Mesendoderm (in vitro differentiated cells): ENCODE measurements at places on chromosomes 2 and 18.
A peak's percentile ranks its signal among the peaks of the same experiment; 100 is the strongest.

DNA sequence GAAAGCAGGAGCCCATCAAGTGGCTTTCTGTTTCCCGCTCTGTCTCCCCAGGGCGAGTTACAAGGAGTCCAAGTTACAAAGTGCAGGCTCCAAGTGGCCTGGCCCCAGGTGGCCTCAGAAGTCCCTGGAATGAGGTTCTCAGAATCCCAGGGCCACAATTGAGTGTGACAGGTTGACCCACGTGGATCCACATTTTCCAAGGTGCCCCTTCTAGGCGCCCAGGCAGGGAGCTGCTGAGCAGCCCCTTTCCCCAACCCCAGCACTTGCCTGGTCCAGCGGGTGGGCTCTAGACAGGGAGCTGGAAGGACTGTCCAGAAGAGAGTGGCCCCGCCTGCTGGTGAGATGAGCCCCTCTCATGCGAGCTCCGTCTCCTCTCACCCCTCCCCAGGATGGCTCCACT, 253.4 kb downstream of the CYP26B1 start:
- H3K4me1 ChIP-seq: no peaks in the 10 kb centered on the region
- no peaks in the 10 kb centered on the region for H3K36me3 ChIP-seq
- DNase-seq: peak; percentile 19
- no peak overlapping the region for H3K27ac ChIP-seq
- no peak overlapping the region for H3K4me3 ChIP-seq

GRCh38 chr2:238554468-238555315, 128.0 kb downstream of the ASB1 start:
- no peak overlapping the region for H3K27ac ChIP-seq
- H3K4me1 ChIP-seq: peaks cover 2% of the 10 kb centered on the region
- DNase-seq: peak; percentile 72
- no peaks in the 10 kb centered on the region for H3K36me3 ChIP-seq

- H3K27me3 ChIP-seq: no peaks in the 10 kb centered on the region
- peak overlapping the region; percentile 32 for H3K4me3 ChIP-seq
- no peaks in the 10 kb centered on the region for H3K36me3 ChIP-seq
- peak; percentile 80 for DNase-seq
- H3K27ac ChIP-seq: no peak overlapping the region
These were observed 43.9 kb upstream of the RAB11FIP5 start for GRCh38 chr2:73156539-73157124.

GRCh38 chr18:78080081-78080480, 830.4 kb downstream of the GALR1 start:
- no peak for DNase-seq
- H3K27ac ChIP-seq: no peak overlapping the region
- H3K36me3 ChIP-seq: no peaks in the 10 kb centered on the region
- H3K27me3 ChIP-seq: no peaks in the 10 kb centered on the region
- no peaks in the 10 kb centered on the region for H3K4me1 ChIP-seq
- H3K4me3 ChIP-seq: no peak overlapping the region

- peak; percentile 81 for DNase-seq
- H3K36me3 ChIP-seq: no peaks in the 10 kb centered on the region
These were observed 18.4 kb upstream of the PRLH start for GRCh38 chr2:237547841-237548416.

GRCh38 chr2:235896061-235896460, 272.1 kb downstream of the GBX2 start:
- no peaks in the 10 kb centered on the region for H3K36me3 ChIP-seq
- H3K4me1 ChIP-seq: peaks cover 2% of the 10 kb centered on the region
- H3K27ac ChIP-seq: no peak overlapping the region
- no peak for DNase-seq

- H3K27me3 ChIP-seq: no peaks in the 10 kb centered on the region
- no peak overlapping the region for H3K4me3 ChIP-seq
- no peaks in the 10 kb centered on the region for H3K36me3 ChIP-seq
- no peak overlapping the region for H3K27ac ChIP-seq
- no peak for DNase-seq
These were observed 49.9 kb downstream of the TRAF3IP1 start for GRCh38 chr2:238370094-238370822.

DNA sequence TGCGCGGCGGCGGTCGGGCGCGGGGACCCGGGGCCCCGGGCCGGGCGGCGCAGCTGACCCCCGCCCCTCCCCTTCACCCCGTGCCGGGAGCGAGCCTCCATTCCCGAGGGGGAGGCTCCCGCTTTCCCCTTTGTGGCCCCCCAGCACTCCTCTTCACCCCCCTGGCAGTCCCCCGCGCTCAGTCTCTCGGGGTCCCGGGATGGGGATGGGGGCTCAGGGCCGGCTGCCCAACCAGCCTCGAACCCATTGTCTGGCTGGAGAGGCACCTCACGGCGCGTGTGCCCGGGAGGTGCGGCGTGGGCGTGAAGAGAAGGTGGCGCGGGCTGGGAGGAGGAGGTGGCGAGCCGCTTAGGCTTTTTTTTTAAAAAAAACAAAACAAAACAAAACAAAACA, 748 bp downstream of the FMNL2 start:
- H3K4me1 ChIP-seq: no peaks in the 10 kb centered on the region
- H3K4me3 ChIP-seq: peak overlapping the region; percentile 52
- H3K27ac ChIP-seq: peak overlapping the region; percentile 85
- no peaks in the 10 kb centered on the region for H3K27me3 ChIP-seq
- no peaks in the 10 kb centered on the region for H3K36me3 ChIP-seq

GRCh38 chr2:232523682-232524597, 2.0 kb upstream of the CHRND start:
- H3K4me3 ChIP-seq: no peak overlapping the region
- H3K4me1 ChIP-seq: no peaks in the 10 kb centered on the region
- DNase-seq: peak; percentile 88
- H3K36me3 ChIP-seq: no peaks in the 10 kb centered on the region

DNA sequence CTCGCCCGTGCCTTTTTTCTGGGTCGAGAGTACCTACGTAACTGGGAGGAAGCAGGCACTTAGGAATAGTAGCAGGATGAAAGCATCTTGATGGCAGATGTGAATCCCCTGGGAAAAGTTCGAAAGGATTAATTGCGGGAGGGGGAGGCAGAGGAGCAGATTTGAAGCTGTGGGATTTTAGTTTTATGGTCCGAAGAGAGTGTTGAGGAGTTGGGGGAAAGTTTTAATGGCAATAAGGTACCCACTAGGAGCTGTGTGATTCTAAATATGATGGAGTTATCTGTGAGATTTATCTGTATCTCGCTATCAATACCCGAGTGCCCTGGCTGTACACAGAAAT, 1.1 kb downstream of the AGFG1 start:
- no peak overlapping the region for H3K27ac ChIP-seq
- DNase-seq: no peak
- no peaks in the 10 kb centered on the region for H3K27me3 ChIP-seq
- peak overlapping the region; percentile 91 for H3K4me3 ChIP-seq
- no peaks in the 10 kb centered on the region for H3K36me3 ChIP-seq

GRCh38 chr2:200101922-200102321, 146.5 kb downstream of the MAIP1 start:
- no peak overlapping the region for H3K27ac ChIP-seq
- no peaks in the 10 kb centered on the region for H3K27me3 ChIP-seq
- no peaks in the 10 kb centered on the region for H3K36me3 ChIP-seq
- H3K4me1 ChIP-seq: no peaks in the 10 kb centered on the region
- no peak overlapping the region for H3K4me3 ChIP-seq

- no peaks in the 10 kb centered on the region for H3K36me3 ChIP-seq
- H3K4me3 ChIP-seq: no peak overlapping the region
- H3K4me1 ChIP-seq: no peaks in the 10 kb centered on the region
- DNase-seq: no peak
- no peaks in the 10 kb centered on the region for H3K27me3 ChIP-seq
These were observed 16.3 kb upstream of the CCDC68 start for GRCh38 chr18:54975598-54975997.

DNA sequence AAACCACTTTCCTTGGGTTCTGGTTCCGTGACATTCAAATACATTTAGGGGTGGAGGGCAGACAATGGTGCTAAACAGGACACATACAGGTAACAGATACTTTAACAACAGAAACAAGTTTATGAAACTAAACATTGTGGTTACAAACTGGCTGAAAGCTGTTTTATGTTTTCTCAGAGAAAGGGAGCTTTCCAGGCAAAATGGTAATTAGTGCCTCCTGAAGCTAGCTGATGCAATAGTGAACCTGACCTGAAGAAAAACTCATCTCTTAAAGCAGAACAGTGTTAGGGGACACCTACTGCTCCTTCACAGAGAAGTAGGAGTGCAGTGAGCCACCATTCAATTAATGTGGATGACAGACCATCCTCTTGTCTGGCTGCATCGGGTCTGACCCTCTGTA, 138.9 kb downstream of the CCDC148 start:
- no peaks in the 10 kb centered on the region for H3K4me1 ChIP-seq
- no peaks in the 10 kb centered on the region for H3K36me3 ChIP-seq
- no peak overlapping the region for H3K27ac ChIP-seq
- no peak overlapping the region for H3K4me3 ChIP-seq
- H3K27me3 ChIP-seq: no peaks in the 10 kb centered on the region

DNA sequence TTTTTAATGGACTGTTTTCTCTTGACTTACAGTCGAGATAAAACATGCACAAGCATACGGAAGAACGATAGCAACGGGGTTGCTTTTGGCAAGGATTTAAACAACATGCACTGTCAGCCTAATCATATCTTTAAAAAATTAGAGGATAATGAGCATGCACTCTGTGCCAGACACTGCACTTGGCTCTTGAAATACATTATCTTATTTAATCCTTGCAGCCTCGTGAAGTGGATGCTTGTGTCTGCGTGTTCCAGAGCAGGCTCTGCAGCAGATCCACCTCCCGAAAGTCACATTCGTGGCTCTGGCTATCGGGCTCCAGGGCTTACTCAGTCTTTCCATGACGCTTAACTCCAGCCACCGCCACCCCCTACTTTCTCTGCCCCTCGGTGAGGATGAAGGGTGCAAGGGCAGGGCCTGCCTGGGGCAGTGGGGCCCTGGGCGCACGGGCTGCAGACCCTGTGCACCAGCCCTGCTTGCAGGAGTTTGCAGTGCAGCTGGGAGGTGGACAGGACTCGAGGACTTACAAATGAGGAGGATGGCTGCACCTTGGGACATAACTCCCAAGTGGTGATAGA, 61.7 kb downstream of the ACKR3 start:
- no peaks in the 10 kb centered on the region for H3K27me3 ChIP-seq
- no peak for DNase-seq
- no peak overlapping the region for H3K27ac ChIP-seq
- no peaks in the 10 kb centered on the region for H3K4me1 ChIP-seq

GRCh38 chr2:58127111-58127510, 80.5 kb downstream of the VRK2 start:
- H3K4me3 ChIP-seq: no peak overlapping the region
- H3K36me3 ChIP-seq: no peaks in the 10 kb centered on the region
- H3K27me3 ChIP-seq: no peaks in the 10 kb centered on the region

- no peaks in the 10 kb centered on the region for H3K27me3 ChIP-seq
- no peak overlapping the region for H3K27ac ChIP-seq
- no peak overlapping the region for H3K4me3 ChIP-seq
These were observed 15.5 kb downstream of the SEC11C start for GRCh38 chr18:59155153-59155552.

DNA sequence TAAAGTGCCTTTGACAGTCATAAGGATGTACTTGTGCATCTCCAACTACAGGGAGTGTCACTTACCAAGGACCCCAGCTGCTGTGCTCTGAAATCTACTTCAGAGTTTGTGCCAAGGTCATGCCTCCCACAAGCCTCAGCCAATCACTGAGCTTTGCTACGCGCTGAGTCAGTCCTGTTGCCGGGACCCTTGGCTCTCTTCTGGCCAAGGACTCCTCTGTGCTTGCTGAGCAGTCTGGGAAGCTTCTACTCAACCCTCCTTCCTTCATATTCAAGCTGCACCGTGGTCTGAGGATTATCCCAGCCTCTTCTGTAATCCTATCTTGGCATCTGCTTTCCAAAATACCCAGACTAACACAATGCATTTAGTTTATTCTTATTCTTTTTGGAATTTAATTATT, 398.9 kb upstream of the FANCL start:
- peaks cover 3% of the 10 kb centered on the region for H3K4me1 ChIP-seq
- H3K27me3 ChIP-seq: no peaks in the 10 kb centered on the region
- H3K27ac ChIP-seq: no peak overlapping the region
- H3K36me3 ChIP-seq: no peaks in the 10 kb centered on the region
- no peak overlapping the region for H3K4me3 ChIP-seq
- DNase-seq: peak; percentile 43

DNA sequence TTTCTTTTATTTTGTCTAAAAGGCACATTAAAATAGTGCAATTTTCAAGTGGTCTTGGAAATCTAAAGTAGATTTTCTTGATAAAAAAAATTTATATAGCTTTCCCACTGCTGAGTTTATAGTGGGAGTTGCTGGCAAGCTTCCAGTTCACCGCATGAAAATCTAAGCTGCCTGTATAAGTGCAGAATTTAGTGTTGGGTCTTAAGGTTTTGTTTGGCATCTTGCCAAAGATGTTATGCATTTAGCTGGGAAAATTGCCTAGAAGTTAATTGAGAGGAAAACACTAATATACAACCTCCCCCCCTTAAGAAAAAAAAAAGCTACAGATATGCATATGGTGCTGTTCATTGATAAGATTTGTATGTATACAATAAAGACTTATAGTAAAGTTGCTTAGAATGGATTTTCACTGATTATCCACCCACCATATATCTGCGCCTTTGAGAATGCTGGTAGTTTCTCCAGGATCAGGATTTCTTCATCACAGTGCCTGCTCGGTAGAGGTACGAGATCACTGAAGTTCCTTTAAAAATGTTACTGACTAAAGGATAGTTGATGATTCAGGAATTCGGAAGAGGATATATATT, 803.2 kb upstream of the POU3F3 start:
- no peaks in the 10 kb centered on the region for H3K27me3 ChIP-seq
- DNase-seq: no peak
- H3K27ac ChIP-seq: no peak overlapping the region
- H3K4me1 ChIP-seq: no peaks in the 10 kb centered on the region
- no peak overlapping the region for H3K4me3 ChIP-seq

GRCh38 chr18:23248826-23249225, 113.5 kb downstream of the CABLES1 start:
- H3K36me3 ChIP-seq: no peaks in the 10 kb centered on the region
- H3K27me3 ChIP-seq: no peaks in the 10 kb centered on the region
- no peak overlapping the region for H3K27ac ChIP-seq
- H3K4me3 ChIP-seq: no peak overlapping the region

GRCh38 chr2:84901593-84902120, 3.8 kb upstream of the TMSB10 start:
- no peak overlapping the region for H3K4me3 ChIP-seq
- H3K36me3 ChIP-seq: peaks cover 2% of the 10 kb centered on the region
- H3K27ac ChIP-seq: no peak overlapping the region
- no peaks in the 10 kb centered on the region for H3K4me1 ChIP-seq

GRCh38 chr2:160583813-160584537, 90.4 kb upstream of the RBMS1 start:
- H3K4me3 ChIP-seq: no peak overlapping the region
- H3K4me1 ChIP-seq: no peaks in the 10 kb centered on the region
- no peaks in the 10 kb centered on the region for H3K36me3 ChIP-seq
- no peak overlapping the region for H3K27ac ChIP-seq
- DNase-seq: peak; percentile 36

DNA sequence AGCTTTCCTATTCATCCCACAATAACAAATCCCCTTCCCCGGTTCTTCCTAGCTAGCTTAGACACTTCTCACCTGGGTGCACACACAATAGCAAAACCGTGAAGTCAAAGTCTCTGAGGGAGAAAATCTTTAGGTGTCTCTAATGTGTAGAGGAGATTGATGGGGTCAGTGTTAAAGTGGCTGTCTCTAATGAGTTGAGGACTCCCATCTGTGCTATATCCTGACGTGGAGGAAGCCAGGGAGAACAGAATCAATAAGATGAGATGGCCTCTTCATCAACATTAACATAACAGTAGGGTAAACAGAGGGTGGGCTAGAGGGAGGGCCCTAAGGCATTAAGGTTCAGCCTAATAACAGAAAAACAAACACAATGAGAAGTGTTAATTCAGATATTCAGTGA, 120.4 kb downstream of the SLC5A7 start:
- no peaks in the 10 kb centered on the region for H3K36me3 ChIP-seq
- H3K27me3 ChIP-seq: no peaks in the 10 kb centered on the region
- peak; percentile 3 for DNase-seq
- no peak overlapping the region for H3K4me3 ChIP-seq
- H3K27ac ChIP-seq: no peak overlapping the region
- no peaks in the 10 kb centered on the region for H3K4me1 ChIP-seq
